ENCODE measurements at places on chromosomes 7 and 10.

DNA sequence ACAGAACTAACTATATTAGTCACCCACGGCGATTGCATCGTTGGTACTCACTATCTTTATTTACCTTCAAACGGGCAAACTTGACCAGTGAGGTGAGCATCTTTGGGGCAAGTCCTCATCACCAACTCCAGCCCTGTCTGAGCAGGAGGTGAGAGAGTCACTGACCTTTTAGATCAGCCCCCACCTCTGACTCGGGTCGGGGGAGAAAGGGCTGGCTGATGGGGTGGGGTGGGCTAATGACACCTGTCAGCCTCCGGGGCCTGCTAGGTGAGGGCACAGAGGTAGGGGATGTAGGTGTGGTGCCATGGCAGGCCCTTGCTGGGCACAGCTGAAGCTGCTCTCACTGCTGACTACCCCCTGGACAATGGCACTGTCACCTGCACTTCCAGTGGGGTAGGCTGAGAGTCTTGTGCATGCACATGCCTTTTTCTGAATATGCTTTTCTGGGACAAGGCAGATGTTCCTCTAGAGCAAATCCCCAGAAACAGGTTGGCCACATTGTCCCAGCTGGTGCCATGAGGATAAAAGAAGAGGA lies 359.5 kb upstream of the MKI67 start:
- DNase-seq = no peak

DNA sequence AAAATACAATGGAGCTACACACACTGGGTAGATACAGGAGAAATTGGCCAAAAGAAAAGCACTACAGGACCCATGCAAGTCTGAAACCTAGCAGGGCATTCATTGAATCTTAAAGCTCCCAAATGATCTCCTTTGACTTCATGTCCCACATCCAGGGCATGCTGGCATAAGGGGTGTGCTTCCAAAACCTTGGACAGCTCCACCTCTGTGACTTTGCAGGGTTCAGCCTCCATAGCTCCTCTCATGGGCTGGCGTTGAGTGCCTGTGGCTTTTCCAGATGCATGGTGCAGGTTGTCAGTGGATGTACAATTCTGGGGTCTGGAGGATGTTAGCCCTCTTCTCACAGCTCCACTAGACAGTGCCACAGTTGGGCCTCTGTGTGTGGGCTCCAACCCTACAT lies 626.3 kb upstream of the POT1 start:
- no peak for DNase-seq

DNA sequence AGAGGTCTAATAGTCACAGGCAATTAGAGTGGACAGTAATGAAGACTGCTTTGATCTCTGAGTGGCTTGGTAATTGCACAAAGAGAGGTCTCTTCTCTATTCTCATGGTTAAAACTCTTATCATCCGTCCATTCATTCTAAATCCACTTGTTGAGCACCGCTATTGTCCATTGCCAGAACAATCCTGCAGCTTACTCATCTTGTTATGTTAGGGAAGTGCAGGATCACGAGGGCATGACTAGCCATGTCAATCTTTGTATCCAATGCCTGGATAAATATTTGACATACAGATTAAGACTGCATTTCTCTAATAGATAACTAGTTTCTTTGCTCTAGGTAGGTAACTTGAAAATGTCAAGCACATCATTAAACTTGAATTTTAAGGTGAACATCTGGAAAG lies 14.9 kb downstream of the SFTPD start:
- DNase-seq = no peak

GRCh38 chr7:65731562-65732035 lies 141.3 kb upstream of the VKORC1L1 start:
- DNase-seq = no peak
